Stimulated activated naive CD8-positive, alpha-beta T cell treated with anti-CD3 and anti-CD28 coated beads, Interleukin-15, amount 100 ng/mL, for 72 hours (primary cell): ENCODE measurements at places on chromosomes 3 and 15.

- no peak for DNase-seq
Observed at GRCh38 chr3:68162644-68163043, 508.2 kb upstream of the SUCLG2 start.

GRCh38 chr15:39874890-39875549 is 45.0 kb downstream of the GPR176 start:
- DNase-seq: no peak

DNA sequence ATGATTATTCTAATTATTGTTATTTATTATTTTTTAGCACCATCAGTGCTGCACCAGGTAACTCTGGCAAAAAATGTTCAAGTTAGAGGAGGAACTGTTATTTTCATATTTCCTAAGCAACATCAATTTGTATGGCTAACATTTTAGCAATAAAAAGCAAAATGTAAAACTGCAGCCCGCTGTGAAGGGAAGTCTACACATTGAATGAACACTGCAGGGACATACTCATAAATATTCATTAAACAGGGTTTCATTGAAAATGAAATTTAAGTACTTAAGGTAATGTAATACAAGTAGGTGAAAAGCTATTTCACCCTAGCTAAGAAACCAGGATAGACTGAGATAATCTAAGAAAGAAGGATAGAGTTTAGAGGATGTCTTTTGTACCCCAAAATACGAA is 532.7 kb downstream of the NLGN1 start:
- DNase-seq: no peak

DNA sequence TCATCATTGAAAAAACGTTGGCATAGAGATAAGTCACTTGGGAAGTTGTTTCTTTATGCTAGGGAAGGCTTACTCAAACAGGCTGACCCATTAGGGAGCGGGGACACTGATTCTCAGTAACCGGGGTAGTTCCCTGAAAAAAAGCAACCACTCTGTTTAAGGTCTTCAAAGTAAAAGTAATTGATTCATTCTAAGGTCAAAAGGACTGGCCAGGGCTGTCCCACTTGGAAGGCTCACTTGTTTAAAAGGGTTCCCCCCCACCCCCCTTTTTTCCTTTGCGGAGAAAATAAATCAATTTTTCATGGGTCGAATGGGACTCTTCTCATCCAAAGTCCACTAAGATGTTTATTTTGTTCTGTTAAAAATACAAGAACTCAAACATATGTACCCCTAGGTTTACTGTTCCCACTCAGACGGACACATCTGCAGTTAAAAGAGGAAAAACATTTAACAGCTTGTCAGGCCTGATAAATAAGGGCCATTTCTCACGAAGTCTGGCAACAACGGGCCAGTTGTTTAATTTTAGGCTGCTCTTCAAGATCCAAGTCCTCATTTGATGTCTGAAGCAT is 53.0 kb downstream of the ARHGEF3 start:
- no peak for DNase-seq

- DNase-seq: no peak
Observed at GRCh38 chr3:115478359-115478758, 145.0 kb upstream of the GAP43 start.

- DNase-seq: no peak
Observed at GRCh38 chr15:87209891-87210689, 1046.4 kb downstream of the NTRK3 start.

- no peak for DNase-seq
Observed at GRCh38 chr3:139202226-139202958, 141.4 kb upstream of the MRPS22 start.

DNA sequence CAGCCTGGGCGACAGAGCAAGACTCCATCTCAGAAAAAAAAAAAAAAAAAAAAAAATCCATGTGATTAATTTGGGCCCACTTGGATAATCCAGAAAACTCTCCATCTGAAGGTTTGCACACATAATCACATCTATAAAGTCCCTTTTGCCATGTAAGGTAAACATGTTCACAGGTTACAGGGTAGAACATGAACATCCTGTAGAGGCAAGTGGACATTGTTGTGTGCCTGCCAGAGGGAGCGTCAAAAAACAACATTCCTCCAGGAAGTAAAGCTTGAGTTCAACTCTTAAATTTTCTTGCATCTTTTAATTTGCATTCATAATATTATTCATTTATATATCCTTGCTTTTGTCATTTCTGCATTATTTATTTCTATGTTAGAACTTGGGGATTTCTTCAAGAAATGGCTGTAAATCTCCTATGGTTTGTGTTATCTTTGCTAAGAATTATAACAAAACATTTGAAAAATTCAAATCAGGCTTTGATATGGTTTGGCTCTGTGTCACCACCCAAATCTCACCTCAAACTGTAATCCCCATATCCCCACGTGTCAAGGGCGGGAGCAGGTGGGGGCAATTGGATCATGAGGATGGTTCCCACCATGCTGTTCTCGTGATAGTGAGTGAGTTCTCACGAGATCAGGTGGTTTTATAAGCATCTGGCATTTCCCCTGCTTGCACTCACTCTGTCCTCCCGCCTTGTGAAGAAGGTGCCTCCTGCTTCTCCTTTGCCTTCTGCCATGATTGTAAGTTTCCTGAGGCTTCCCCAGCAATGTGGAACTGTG is 11.3 kb upstream of the TTBK2 start:
- DNase-seq: no peak

GRCh38 chr3:52117537-52117936 is 36.7 kb downstream of the POC1A start:
- no peak for DNase-seq

- peak; percentile 35 for DNase-seq
Observed at GRCh38 chr3:59313365-59313764, 263.5 kb upstream of the CFAP20DC start.

DNA sequence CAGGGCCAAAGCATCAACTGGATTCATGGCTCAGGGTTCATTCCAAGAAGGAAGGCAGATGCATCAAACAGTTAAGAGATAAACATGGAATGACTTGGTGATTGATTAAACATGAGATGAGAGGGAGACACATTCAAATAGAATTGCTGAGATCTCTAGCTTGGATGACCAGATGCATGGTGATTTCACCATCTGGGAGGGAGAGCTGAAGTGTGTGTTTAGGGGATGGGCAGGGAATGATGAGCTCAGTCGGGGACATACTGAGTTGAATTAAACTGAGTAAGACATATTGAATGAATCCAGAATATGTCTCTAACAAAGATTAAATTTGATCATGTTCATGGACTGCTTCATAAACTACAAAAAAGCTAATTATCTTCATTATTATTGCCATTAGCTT is 35.5 kb downstream of the CADPS start:
- no peak for DNase-seq

GRCh38 chr3:18558507-18558906 is 133.4 kb upstream of the SATB1 start:
- DNase-seq: no peak

GRCh38 chr3:117723825-117724224 is 1014.2 kb downstream of the TUSC7 start:
- no peak for DNase-seq

- DNase-seq: no peak
Observed at GRCh38 chr3:33212406-33212805, 6.2 kb downstream of the SUSD5 start.

DNA sequence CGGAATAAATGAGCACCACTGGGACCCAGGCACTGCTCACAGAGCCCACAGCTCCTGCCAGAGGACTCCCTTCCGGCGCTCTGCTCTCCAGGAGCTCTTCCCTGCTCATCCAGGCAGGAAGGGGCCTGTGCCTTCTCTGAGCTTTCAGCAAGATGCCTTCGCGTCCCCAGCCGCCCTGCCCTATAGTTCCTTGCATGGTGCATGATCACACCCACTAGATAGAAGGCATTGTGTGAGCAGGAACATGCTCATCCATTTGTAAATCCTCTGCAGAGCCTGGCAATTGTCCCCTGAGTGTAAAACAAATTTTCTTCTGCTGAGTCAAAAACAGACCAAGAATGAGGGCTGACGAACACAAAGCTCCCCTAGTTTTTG is 181.6 kb downstream of the MEGF11 start:
- DNase-seq: no peak

- no peak for DNase-seq
Observed at GRCh38 chr15:29349196-29349595, 79.6 kb upstream of the NSMCE3 start.

GRCh38 chr15:31367730-31368344 is 41.2 kb downstream of the KLF13 start:
- DNase-seq: no peak

DNA sequence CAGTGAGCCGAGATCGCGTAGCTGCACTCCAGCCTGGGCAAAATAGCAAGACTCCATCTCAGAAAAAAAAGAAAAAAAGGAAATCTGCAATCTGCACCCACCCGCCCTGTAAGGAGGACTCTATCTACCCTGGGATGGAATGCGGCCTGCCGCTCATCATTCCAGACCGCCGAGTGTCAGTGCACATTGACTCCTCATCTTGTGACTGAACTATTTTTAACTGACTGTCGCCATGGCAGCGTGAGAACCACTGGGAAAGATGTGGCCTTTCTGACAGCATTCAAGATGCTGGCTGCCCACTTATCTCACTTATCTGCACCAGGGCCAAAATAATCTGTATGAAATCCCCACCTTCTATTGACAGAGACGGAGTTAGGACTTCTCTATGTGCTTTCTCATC is 38.8 kb upstream of the ANKRD34C start:
- DNase-seq: no peak

GRCh38 chr3:111803123-111803593 is 55.9 kb upstream of the PHLDB2 start:
- no peak for DNase-seq

DNA sequence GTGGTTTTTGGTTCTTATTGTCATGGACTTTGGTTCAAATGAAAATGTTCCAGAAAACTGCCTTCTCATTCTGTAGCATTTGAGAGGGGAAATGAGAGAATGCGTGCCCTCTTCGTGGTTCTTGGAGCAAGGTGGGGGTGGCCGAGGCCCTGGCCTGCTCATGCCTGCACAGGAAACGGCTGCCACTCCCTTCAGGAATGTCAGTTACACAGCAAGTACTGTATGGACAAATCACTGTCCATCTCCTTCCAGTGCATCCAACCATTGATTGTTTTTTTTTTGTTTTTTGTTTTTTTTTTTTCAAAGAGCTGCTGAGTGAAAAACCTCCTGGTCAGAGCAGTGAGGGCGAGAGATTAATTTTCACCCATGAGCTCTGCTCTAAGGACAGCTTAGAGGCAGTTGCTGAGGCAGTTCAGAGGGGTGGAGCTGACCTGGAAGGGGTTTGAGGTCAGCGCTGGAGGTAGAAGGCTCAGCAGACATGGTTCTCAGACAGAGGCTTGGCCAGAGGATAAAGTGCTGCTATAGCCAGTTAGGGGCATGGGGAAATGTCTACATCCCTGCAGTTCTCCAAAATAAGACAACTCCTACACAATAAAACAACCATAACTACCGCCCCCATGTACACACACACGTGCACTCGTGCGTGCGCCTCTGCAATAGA is 20.2 kb upstream of the KIF23 start:
- no peak for DNase-seq

- no peak for DNase-seq
Observed at GRCh38 chr15:96079882-96080281, 250.6 kb upstream of the NR2F2 start.

DNA sequence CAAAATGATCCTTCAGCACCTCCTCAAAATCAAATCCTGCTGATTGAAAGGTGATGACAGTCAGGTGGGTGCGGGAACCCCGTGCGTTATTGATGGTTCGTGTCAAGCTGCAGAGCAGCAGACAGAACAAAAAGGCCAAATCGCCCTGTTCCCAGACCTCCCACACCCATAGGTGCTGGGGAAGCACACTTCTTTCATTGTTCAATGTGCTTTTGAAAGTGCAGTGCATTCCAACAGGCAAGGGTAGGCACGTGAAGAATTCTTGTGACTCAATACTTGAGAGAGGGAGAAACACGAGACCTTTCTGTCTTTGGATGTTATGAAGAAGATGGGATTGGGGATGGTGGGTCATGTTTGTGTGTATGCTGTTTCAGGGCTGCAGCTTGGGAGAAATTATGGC is 514.0 kb downstream of the MCTP2 start:
- DNase-seq: no peak

DNA sequence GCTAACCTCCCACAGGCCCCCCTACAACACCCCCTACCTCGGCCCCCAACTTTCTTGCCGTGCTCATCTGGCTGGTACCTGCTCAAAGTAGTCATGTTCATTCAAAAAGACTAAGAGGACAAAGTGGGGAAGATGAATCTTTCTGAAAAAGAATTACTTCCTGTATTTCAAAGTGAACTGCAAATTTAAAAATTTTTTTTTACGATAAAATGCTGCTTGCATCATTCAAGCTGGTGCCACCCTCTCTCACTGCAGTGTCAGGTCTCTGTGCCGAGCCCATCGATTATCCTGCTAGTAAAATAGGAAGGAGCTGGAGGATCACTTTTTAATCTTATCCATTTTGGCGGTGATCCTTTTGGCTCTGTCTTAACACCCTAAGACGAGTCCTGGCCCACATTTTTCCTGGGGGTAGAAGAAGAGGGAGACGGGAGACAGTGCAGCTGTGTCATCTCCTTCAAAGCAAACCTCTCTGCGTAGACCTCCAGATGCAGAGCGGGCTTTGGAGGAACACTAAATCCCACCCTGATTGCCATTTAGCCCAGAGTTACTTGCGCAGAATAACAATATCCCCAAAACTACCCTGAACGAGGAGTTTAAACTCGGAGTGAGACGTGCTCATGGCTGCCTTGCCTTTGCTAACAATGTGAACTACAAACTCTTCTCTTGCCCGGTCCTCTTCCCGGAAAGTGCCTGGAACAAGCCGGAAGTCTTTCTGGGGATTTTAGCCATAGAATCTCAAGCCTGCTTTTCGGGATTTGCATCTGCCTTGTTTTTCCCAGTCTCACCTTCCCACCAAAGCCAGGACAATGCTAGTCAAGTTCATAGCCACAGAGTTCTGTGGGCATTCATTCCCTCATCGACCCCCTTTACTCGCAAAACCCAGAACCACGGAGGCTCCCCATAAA is 66.2 kb upstream of the CGNL1 start:
- DNase-seq: no peak

DNA sequence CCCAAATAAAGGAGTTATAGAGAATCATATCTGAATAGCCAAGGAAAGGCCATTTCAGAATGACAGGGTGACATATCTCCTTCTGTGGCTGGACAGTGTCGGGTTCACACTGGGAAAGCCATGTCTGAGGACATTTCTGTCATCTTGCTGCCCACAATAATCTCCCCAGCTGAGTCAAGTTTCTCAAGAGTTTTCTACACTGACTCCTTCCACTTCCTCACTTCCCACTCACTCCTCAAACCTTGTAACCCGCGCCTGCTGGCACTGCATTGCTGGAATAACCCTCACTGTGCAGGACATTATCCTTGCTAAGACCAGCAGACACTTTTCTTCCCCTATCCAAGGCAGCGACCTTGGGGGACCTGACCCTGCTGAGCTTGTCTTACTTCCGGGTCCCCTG is 5.3 kb upstream of the INSYN1 start:
- DNase-seq: no peak

DNA sequence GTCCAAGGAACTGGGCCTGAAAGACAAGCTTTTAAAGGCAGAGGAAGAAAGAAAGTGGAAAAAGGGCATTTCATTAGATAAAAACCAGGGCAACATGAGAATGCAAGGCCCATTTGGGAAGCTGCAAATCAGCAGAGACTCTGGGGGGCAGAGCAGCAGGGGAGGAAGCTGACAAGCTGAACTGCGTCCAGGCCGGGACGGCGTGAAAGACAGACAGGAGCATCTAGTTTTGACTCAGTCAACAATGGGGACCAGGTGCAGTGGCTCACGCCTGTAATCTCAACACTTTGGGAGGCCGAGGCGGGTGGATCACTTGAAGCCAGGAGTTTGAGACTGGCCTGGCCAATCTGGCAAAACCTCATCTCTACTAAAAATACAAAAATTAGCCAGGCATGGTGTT is 69.9 kb downstream of the CDC25A start:
- DNase-seq: no peak
